A549 treated with dexamethasone at 1 μM for 4 hours (cell line): ENCODE measurements at places on chromosomes 2 and 18. TPM values are rescaled to one million over a fixed set of nuclear protein-coding genes. Genes with fewer than 3 reads are reported as not detected.

Gene DHRS9
- 3.4 to 4.6 TPM (median 3.9 TPM) in 5 replicates for total RNA-seq

Gene ALPG
- 0.37 to 0.74 TPM (median 0.49 TPM) in 5 replicates for total RNA-seq

Gene RAB17
- total RNA-seq: 0.19 to 0.54 TPM (median 0.32 TPM) in 5 replicates

Gene CTAGE1
- total RNA-seq: not detected in 5 replicates

Gene NT5C1B
- total RNA-seq: not detected in 5 replicates

Gene MROH2A
- 0.14 to 0.37 TPM (median 0.30 TPM) in 5 replicates for total RNA-seq

Gene SCN3A
- total RNA-seq: 0.01 to 0.02 TPM (median 0.02 TPM) in 3 of 5 replicates, not detected in the others
